Activated CD8-positive, alpha-beta T cell treated with anti-CD3 and anti-CD28 coated beads for 36 hours (primary cell): ENCODE measurements at places on chromosomes 11 and 22. TPM values are rescaled to one million over a fixed set of nuclear protein-coding genes. Genes with fewer than 3 reads are reported as not detected.

- no peak for DNase-seq
Measured at GRCh38 chr11:112249871-112250610, 10.6 kb downstream of the PLET1 start.

DNA sequence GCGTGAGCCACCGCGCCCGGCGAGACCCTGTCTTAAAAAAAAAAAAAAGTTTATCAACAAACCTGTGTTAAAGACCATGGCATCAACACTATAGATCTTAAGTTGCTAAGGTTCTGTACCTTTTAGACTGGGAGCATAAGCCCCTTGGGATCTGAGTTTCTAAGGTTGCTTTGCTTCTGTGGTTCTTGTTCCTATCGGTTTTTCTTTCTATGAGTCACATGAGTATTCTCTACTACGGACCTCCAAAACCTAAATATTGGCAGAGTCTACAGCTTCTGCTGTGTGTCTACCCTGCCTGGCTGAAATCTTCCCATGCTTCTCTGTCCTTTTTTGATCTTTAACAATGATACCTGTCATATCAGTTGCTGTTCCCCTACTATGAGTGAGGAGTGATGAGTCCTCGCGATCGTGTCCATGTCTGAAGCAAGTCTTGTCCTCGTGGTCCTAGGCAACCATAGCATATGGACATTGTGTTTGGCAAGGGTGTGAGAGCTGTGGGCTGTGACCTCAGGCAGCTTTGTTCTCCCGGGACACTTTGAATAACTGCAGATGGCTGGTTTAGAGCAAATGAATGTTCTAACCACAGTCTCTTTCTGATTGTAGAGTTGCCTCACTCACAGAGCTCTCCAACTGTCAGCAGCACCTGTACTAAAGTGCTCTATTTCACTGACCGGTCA is 9.0 kb upstream of the DLAT start:
- no peak for DNase-seq

- DNase-seq, result peak; percentile 38
Measured at GRCh38 chr11:27204529-27204928, 158.5 kb downstream of the CCDC34 start.

Gene MUC2
- total RNA-seq, result not detected

Gene SMTNL1
- not detected for total RNA-seq

Gene OTOG
- not detected for total RNA-seq

- peak; percentile 85 for DNase-seq
Measured at GRCh38 chr11:118240999-118241763, 11.0 kb downstream of the MPZL3 start.

DNA sequence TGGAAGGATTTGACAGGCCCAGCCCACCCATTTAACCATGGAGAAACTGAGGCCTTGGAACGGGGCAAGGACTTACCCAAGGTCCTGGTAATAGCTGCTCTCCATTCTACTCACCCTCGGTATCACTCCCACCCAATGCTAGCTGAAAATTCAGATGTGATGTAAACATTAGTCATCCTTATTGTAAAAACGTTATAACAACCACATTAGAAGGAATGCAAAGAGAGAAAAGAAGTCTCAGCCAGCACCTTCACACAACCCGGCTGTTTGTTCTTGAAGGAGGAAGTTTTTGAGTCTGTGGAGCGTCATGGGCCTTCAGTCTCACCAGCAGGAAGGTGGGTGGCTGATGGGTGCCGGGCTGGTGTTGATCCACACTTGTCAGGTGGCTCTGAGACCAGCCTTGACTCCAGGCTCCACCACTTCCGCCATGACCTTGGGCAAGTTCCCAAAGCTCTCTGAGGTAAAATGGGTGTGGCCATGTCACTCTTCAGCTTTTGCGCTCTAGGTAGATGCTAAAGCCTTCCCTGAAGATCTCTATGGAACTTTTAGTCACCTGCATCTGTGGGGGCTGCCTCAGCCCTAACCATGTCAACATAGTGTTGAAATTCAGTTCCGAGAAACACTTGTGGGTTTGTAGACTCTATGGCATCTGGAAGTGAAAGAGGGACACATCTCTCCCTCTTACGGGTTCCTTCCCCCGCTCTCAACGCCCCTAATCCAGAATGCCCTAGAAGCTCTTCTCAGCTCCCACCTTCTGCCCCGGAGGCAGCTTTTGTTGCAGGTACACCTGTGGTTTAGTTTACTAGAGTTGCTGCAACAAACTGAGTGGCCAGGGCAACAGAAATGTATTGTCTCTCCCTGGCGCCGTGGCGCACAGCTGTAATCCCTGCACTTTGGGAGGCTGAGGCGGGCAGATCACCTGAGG is 14.8 kb downstream of the CD6 start:
- peak; percentile 98 for DNase-seq

Gene SLC22A12
- total RNA-seq, result not detected

Gene GDPD5
- 11.0 TPM for total RNA-seq

Gene FAM83F
- 1.5 TPM for total RNA-seq

DNA sequence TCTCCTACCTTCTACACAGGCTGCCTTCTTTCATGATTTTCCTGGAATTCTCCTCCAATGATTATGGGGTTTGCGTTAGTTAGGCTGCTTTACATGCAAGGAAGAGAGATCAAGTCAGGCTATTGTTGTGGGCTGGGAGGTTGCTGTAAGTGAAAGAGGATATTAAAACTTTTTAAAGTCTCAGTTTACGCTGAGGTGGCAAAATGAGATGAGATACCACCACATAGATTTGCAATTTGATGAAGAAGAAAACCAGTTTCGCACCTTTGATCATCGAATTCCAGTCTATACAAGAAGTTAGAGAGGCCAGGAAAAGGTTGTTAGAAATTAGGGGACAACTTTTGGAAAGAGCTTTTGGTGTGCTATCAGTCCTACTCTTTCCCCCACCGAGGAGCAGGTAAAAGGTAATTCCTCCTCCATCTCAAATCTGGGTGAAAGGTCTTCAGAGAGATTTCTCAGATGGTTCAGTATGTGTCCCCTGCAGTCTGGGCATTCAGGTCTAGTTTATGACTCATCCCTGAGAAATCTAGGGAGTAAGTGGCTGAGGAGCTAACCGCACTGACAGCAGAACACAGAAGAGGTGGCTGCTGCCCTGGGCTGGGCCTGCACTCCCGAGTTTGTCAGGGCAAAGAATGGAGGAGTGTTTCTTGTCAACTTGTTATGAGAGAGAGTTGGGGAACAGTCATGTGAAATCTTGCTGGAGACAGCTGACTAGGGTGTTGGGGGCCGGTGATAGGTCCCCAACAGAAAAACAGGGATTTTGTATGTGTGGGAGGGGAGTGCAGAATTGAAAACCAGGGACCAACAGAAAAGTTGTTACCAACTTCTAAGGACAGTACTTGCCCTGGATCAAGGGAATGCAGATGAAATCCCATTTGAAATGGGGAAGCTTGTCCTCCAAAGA is 34.7 kb downstream of the CCDC83 start:
- no peak for DNase-seq

GRCh38 chr11:18715476-18715875 is 10.5 kb downstream of the IGSF22 start:
- no peak for DNase-seq

Gene HTR3A
- not detected for total RNA-seq

Gene OR4C6
- total RNA-seq, result not detected

- no peak for DNase-seq
Measured at GRCh38 chr11:129590030-129590752, 214.5 kb downstream of the BARX2 start.

DNA sequence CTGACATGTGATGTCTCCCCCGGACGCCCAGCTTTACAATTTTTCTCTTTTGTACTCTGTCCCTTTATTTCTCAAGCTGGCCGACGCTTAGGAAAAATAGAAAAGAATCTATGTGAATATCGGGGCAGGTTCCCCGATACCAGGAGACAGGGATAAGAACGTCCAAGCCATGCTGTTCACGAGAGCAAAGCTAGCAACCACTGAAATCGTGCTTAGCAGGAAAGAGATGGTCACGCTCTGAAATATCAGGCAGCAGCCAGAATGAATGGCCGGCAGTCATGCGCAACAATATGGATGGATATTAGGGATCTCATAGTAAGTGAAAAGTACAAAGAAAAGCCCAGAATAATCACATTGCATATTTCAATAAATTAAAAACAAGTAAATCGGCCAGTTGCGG is 3.5 kb downstream of the CRYBB1 start:
- DNase-seq, result no peak

Gene ART1
- not detected for total RNA-seq

DNA sequence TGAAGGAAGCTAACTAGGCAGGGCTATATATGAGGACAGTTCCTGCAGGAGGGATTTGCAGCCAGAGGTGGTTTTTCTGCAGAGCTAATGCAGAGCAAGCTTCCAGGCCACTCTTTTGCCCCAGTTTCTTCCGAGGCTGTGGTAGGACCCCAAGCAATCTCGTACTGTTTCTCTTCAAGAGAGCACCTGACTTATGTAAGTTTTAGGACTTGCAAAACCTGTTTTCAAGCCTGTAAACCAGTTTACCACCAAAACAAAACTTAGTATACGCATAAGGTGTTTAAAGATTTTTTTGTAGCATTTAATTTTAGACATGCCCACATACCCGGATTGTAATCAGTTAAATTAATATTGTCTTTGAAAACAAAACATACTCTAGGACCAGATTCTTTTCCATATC is 7.7 kb upstream of the APLP2 start:
- no peak for DNase-seq

Gene TMEM151A
- total RNA-seq, result not detected

GRCh38 chr11:94655291-94655690 is 88.1 kb downstream of the PIWIL4 start:
- no peak for DNase-seq

GRCh38 chr11:10263929-10264328 is 30.1 kb downstream of the SBF2 start:
- no peak for DNase-seq

GRCh38 chr11:27357250-27357649 is 5.8 kb downstream of the CCDC34 start:
- no peak for DNase-seq

DNA sequence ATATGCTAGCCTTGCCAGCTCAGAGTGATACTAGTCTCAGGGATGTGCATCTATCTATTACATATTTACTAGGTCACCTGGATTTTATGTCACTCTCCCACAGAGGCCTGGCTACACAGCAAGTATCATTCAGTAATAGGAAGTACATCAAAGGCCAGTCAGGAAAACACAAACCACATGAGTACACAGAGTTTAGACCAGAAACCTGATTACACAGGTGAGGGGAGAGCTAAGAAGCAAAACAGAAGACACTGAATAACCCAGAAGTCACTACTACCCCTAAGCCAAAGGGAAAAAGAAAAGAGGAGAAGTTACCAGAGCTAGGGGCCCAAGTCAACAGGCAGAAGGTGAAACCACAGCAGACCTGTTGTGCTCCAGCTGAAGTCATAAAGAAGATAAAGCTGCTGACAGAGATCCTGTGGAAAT is 13.3 kb downstream of the LPXN start:
- DNase-seq, result no peak

DNA sequence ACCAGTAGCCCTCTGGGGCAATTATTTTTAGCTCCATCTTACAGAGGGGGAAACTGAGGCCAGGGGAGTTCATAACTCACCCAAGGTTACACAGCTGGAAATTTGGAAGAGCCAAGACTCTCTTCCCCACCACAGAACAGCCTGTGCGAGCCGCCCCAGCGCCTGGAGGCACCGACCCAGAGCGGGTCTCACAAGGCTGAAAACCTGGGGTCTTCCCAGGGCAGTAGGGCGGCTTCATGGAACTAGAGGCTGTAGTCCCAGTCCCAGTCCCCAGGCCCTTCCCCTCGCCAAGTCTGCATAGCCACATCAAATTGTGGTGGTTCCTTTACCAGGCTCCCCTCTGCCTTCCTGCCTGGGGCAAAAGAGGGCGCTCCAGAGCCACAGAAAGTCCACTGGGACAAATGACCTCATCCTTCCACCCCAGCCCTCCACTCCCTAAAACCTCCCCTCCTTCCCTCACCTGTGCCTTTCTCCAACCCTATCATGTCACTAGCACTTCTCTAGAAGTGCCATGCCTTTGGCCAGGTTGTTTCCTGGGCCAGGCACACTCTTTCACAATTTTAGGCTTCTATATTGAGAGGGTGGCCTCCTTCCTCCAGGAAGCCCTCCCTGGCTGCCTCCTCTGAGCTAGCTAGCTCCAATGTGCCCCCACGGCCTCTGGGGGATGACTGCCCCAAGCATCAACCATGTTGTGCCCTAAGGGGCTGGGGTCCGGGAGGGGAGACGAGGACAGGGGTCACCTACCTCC is 15.2 kb upstream of the CDC42EP1 start:
- DNase-seq, result peak; percentile 80

DNA sequence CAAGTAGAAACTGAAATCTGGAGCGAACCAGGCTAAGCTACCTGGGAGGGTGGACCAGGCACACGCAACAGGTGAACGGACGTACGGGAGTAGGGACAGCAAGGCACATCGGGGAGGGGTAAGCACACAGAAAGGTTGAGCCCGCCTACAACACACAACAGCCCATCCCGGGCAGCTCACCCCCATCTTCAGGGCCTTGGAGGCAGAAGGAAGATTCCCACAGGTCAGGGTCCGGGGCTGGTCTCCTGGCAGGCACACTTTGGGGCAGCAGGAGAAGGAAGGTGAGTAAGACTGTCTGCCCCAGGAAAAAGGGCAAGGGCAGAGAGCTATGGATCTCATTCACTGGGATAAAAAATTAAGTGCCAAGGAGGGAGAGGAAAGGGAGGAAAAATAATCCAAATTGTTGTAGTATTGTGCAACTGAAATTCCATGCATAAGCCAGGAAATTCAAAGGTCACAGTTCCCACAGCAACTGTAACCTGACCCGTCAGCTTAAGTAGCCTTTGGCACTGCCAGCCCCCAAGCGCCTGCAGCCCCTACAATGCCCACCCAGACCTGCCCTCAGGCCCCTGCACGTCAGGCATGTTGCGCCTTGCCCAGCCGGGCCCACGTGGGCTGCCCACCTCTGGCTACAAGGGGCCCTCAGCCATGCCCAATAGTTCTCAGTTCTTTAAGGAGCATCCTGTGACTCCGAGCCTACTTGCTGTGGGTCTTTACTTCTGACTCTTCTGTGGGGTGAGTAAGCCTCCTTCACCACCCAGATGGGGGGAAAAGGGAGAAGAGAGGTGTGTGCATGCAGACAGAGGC is 51.8 kb downstream of the MICAL3 start:
- DNase-seq, result no peak

DNA sequence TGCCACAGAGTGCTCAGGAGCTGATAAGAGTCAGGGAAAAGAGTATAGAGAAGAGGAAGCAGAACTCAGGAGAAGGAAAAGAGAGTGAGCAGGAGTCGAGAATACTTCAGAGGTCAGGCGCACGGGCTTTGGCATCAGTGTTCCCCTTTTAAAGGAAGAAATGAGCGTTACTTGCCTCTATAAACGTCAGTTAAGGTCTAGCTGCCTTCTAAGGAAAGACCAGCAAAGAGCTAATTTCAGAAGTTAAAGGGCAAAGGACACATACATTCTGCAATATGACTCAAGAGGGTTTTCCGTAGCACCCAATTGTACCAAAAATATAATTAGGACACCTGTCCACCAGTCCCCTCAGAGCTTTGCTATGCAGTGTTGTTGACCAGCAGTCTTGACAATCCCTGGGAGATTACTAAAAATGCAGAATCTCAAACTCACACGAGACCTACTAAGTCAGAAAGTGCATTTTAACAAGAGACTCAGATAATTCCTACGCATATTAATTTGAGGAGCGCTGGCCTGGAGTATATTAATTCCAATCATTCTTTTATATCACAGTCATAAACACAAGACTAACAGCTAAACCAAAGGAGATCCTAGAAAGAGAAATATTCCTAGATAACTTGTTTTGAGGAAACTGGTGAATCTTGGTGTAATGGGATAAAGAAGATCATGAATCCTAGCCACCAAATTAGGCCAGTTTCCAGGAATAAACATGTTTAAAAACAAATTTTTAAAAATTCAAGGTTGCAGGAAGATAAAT is 249.0 kb downstream of the CADM1 start:
- no peak for DNase-seq
